ENCODE measurements at places on chromosomes 1 and 21.
A peak's percentile ranks its signal among the peaks of the same experiment; 100 is the strongest.

GRCh38 chr1:201708085-201708512 is 120.9 kb upstream of the IPO9 start:
- DNase-seq = no peak

GRCh38 chr1:103958699-103959098 is 209.0 kb downstream of the AMY1C start:
- DNase-seq = no peak

- no peak for DNase-seq
Measured at GRCh38 chr1:157532569-157532968, 19.7 kb downstream of the FCRL5 start.

DNA sequence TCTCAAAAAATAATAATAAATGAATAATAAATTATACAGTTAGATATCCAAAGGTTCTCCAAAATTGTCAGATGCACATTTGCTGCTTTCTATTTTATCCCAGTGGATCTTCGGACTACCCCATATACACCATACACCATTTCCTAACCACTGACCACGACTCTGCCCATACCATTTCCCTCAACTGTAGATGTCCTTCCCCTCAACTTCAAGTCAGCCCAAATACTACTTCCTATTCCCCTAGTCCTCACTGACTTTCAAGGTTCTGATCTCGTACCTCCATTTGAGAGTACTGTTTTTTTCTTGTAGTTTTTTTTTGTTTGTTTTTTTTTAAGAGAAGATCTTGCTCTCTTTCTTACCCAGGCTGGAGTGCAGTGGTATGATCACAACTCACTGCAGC is 19.6 kb downstream of the EIF4G3 start:
- no peak for DNase-seq

GRCh38 chr1:115640384-115640783 is 1.4 kb upstream of the VANGL1 start:
- DNase-seq = no peak

DNA sequence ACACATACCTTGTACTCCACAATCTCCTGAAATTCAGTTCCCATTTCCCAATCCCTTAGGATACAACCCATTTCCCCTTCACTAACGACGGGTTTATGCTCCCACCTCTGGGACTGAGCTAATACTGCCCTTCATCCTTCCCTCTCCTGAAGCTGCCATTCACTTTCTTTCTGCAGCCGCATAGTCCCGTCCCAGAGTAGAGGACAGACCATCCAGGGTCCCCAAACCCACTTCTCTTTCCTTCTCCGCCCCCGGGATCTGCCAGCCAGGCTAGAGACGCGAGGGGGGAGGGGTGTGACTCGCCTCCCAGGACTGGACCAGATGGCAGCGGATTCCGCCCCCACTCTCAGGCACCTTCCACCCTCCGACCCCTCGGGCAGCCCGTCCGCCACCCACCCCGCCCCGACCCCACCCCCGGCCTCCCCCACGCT is 679 bp downstream of the ABL2 start:
- peak; percentile 14 for DNase-seq

- DNase-seq = no peak
Measured at GRCh38 chr1:18583326-18583941, 47.2 kb upstream of the PAX7 start.

DNA sequence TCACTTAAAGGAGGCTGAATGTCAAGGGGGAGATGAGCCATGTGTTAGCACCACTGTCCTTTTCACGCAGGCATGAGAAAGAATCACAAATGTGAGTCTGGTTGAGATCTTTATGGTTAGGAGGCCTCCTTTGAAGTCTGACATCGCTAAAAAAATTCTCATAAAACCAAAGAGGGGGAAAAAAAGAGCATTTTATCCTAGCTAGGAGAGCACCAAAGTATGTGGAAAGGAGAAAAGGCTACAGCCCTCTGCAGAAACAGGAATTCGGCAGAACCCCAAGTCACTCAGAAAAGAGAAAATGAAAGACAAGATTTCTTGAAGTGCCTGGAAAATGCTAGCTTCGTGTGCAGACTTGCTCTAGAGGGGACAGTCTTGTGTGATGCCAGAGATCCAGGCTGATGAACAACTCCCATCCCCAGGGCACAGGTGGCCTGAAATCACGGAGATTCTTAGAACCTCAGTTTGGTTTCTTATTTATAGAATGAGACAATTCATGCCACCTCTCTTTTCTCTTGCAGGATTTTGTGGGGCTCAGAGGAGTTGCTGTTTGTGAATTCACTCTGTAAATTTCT is 61.5 kb downstream of the RUNX1 start:
- no peak for DNase-seq

DNA sequence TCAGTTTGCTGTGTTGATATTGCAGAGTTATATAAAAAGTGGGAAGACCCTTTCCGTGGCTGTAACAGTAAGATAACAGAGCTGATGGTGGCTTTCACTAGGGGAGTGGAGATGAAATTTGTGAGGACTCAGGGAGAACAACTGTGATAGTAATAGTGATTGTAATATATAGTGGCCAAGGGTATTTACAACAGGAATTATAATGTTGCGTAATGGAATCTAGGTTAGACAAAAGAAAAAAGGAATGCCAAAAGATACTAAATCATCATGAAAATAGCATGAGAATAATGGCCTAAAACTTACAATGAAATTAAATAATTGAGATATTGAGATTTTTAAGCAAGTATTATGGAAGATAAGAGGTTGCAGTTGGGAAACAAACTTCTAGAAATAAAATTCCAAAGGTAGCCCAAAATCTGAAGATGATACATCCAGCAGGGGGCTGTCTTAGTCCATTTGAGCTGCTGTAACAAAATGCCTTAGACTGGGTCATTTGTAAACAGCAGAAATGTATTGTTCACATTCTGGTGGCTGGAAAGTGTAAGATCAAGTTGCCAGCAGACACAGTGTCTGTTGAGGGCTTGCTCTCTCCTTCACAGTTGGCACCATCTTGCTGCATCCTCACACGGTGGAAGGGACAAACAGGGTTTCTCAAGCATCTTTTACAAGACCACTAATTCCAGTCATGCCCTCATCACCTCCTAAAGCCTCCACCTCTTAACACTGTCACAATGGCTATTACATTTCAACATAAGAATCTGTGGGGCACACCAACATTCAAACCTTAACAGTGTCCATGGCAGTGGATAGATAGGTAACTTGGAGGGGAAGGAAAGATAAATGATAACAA is 711.2 kb downstream of the MRPL39 start:
- DNase-seq = no peak

- no peak for DNase-seq
Measured at GRCh38 chr1:31412205-31412604, 808 bp upstream of the SERINC2 start.

DNA sequence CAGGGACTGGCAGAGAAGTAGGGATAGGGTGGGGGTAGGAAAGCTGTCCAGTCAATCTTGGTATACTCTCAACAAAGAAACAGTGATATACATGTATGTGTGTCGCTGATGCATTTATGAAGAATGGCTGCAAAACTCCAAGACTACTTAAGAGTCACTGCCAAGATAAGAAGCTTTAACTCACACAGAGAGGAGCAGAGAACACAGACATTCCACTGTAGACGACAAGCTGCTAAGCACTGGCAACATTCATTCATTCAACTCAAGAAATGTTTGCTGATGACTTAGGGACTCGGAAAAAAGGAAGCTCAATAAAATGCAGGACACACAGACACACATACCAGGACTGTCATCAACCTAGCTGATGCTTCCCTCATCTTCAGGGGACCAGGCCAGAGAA is 5.5 kb downstream of the CTNNBIP1 start:
- no peak for DNase-seq

DNA sequence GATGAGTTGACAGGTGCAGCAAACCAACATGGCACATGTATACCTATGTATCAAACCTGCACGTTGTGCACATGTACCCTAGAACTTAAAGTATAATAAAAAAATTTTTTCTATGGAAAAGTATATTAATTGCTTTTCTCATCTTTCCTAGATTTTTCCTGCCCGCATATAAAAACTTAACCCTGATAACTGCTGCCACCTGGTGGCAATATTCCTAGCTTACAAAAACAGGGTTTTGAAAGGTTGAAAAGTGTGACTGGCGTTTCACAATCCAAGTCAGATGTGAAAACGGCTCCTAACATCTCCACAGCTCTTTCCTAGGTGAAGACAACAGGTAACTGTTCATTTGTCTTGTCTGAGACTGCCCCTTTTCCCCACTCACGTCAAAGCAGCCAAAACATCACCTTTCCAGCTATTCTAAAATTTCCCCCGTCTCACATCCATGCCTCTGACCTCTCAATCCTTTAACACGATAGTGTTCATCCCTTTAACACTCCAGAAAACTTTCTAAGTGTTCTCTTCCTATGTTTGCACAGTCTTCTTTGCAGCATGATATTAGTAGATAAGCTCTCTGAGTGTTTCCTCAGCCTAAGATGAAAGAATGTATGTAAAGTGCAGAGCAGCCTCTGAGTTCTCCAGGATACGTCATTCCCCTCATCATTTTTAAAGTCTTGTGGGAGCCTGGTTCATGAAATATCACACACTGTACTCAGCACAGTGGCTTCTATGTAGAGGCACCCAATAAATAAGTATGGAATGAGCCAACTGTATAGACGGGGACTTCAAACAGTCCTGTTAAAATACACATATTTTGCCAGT is 27.5 kb downstream of the OVGP1 start:
- no peak for DNase-seq

- no peak for DNase-seq
Measured at GRCh38 chr1:24999906-25000305, 69.8 kb upstream of the RUNX3 start.

DNA sequence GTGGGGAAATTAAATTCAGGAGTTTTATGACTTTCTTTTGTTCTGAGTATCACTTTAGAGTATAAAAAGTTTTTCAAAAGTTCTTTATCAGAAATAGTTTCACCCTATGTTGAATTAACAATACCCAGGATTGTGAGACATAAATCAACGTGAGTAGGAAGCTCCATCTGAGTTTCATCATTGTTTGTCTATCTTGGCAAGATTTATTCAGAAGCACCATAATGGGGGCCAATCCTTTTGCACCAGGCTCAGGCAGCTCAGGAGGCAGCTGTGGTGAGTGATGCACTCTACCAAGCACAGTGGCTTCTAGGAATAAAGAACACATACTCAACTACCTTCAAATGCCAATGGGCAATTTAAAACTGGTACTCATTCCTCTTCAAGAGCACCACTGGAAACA is 12.0 kb downstream of the CREG1 start:
- DNase-seq = no peak

GRCh38 chr1:116767782-116768382 is 13.7 kb downstream of the CD2 start:
- DNase-seq = no peak

GRCh38 chr1:208177656-208178055 is 66.5 kb downstream of the PLXNA2 start:
- no peak for DNase-seq

DNA sequence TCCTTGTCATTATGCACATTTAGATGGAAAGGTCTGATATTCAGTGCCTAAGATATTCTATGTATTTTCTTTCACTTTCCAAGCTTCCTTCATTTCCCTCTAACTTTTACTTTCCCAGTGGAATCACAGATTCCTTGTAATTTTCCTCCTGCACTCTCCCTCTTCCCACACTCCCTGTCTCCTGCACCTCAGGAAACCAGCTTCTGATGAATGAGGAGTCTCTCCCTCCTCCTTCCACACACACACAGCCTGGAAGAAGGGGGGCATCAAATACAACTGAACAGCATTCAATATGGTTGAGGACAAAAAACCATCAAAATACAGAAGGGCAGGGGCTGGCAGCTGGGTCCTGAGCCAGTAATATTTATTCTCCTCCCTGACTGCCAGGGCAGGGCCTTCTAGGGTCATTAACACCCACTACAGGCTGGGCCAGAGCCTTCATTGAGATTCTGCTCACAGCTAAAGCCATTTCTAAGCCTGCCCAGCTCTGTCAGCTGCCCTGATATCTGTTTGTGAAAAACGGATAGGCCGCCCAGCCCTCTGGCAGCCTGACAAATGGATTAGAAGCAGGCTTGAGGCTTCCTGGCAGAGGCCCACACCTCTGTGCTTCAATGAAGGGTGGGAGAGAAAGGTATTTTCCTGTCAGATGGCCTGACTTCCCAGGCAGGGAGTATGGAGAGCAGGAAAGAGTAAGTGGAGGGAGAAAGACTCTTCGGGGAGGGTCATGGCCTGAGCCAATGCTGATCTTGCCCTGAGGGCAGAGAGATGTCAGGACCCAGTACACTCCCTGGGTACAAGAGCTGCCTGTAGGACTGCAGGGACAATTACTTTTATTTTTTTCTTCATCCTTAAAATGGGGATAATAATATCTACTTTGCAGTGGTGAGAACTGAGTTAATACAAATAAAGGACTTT is 138.9 kb upstream of the SPATA6 start:
- DNase-seq = no peak

DNA sequence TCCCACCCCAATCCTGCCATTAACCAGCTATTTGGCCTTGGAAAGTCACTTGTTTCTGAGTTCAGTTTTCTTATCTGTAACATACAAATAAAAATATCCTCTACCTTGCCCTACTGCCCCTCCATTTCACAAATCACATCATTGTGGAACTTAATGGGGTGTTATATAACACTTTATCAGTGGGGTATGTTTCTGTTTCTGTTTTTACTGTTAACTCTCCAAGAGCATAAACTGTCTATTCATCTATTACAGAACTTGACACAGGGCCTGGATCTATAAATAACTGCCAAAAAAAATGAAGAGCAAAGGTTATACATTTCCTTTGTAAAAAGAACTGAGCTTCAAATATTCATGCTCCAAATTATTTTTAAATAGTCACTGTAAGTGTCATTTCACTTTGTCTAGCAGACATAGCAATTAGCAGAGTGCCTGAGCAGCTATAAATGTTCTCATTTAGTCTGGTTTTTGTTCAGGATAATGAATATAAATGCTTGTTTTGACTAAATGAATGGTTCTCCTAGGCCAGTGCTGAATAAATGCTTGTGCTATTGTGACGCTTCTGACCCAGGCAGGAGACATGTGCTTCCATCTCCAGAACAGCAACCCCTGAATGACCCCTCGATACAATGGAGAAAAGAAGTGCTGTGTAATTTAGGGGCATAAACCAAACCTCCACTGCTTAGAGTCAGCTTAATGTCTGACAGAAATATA is 7.4 kb downstream of the PIGM start:
- no peak for DNase-seq

DNA sequence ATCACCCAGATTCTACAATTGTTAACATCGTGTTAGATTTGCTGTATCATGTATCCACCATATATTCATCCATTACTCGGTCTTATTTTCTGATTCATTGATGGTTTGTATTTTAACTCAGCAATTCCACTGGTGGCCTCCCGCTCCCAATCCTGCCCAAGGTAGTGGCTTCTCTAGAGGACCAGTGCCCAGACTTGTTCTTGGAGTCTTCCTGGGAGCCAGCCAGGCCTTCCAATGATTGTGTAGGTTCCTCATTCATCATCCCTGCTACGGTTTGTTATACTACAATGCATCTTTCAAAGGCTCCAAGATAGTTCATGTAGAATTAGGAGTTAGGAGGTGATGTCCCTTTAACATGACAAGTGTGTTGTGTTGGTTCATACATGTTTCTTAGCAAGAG is 451.1 kb downstream of the SETD4 start:
- no peak for DNase-seq

GRCh38 chr1:45348966-45349677 is 8.9 kb upstream of the MUTYH start:
- DNase-seq = no peak

All from activated gamma-delta T cell (primary cell).